ENCODE measurements at places on chromosomes 2 and 18. TPM values are rescaled to one million over a fixed set of nuclear protein-coding genes. Genes with fewer than 3 reads are reported as not detected.

KCNS3 gene
- total RNA-seq = not detected

NR4A2 gene
- 13.2 TPM for total RNA-seq

FOXI3 gene
- total RNA-seq = not detected

NOSTRIN gene
- total RNA-seq = not detected

CAPN14 gene
- 0.07 TPM for total RNA-seq

MSGN1 gene
- not detected for total RNA-seq

UPP2 gene
- not detected for total RNA-seq

GPR35 gene
- total RNA-seq = 8.7 TPM

MTA3 gene
- total RNA-seq = 31.7 TPM

GRCh38 chr2:236840215-236840614 lies 245.5 kb upstream of the COPS8 start:
- no peak for DNase-seq

DNA sequence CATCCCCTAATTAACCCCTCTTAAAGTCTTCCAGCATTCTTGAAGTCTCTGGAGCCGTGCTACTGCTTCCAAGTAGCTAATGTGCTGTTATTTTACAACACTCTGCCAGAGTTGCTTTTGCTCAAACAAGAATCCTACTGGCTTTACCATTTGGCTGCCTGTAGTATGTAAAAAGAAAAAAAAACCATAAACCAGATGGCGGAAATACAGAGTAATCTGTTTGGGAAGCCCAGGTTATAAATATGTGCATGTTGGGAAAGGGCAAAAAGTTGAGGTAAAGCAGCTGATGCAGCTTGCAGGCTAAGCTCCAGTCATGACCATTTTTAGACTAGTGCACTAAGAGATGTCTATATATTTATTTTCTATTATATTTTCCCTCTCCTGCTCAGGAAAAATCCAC lies 313.2 kb upstream of the ETAA1 start:
- no peak for DNase-seq

DNA sequence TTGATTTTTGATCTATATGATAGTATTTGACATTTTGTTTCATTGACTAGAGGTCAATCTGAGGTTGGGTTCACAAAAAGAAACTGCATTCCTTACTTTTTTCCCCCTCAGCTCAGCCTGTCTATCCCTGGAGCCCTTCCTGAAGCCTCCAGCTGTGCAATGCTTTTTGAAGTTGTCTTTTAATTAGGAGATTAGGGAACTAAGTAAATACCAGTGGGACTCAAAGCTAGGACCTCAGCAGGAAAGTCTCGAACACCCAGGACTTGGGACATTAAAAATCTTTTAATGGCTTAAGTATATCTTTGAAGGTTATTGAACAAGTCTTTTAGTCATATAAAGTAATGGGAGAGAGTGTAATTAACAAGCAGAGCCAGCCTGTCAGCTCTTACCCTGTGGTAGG lies 220.2 kb downstream of the PDE11A start:
- peak; percentile 24 for DNase-seq

DNA sequence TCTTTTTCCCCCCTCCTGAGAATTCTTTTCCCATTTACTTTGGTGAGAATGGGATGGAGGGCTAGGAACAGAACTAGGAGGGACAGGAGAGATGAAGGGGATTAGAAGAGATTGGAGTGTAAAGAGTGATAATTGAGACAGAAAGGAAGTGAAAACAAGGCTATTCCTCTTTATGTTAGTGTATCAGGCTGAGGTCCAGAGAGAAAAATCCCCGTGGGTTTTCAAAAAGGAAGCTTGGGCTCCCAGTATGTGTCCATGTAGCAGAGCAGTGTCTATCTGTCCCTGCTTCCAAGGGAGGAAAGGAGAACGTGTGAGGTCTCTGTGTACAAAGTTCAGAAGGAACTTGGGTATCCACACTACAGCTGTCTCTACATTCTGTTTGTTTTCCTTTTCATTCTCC lies 59.9 kb upstream of the KCNE4 start:
- DNase-seq = no peak

DNA sequence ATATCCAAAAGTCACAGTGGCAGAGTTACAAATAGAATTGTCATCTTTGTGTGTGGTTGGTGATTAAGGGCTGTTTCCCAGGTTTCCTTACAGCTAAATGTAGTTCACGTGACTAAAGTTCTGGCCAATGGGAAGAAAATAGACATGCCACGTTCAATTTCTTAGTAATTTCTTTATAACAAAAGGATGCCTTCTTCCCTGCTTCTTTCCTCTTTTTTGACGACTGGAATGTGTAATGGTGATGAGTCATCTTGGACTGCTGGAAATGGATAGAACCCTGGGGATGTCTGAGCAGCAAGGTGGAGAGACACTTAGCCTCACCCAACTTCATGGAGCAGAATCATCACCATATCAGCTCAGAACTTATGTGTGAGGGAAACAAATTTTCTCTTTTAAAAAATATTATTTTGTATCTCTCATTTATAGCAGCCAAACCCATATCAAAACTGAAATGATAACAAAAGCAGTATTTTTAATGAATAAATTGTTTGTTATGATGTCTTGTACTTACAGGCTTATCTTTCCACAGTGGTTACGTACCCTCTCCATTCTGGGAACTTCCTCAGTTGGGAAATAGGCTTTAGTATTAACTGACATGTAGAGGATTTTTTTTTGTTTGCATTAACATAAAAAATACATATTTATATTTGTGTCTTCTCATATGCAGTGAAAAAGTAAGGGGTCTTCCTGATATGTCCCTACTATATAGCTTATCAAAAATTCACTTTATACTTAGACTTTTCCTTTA lies 91.1 kb upstream of the CDH2 start:
- DNase-seq = no peak

GRCh38 chr2:127233710-127234109 lies 13.6 kb upstream of the CYP27C1 start:
- DNase-seq = no peak

DNA sequence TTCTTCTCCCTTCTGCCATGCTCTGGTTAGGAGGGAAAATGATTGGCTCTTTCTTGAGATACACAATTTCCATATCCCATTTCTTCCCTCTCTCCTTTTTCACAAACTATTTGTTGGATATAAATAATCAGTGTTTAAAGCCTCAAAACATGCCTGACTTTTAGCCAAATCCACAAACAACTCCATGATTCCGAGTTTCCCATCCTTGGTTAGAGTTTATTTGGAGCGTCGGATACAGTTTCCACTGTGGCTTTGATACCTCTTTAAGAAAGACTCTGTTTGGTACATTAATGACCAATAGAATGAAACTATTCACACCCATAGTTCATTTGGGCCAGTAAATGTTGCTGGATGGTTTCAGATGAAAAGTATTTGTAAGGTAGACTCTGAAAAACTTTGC lies 5.9 kb upstream of the FHL2 start:
- DNase-seq = no peak

DNA sequence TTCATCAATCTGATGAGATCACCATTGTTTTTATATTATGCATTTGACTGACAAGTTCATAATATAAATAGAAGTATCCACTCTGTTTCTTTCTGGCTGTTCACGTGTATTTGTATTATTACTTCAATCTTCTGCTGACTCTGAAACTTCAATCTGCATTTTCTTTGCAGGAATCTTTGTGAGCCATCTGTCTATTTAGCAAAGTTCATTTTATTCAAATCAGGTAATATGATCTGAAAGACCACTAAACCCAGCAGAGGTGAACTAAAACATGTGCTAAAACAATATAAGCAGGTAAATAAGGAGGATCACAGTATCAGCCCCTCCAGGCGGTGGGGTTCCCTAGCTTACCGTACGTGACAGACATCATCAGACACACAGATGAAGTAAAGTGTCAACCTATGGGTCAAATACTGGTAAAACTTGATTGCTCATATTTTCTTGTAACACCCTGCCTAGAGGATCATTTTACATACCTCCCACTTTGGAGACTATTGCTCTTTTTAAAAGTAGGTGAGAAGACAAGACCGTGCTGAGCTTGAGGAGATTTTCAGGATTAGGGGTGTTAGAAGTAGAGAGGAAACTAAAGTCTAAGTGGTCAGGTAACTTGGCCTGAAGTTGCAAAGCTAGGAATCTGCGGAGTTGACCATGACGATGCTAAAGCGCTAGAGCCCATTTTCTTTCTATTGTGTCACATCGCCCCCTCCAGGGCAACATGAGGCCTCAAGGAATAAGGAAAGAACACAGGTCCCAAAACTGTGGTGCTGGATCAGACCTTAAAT lies 9.0 kb downstream of the DTNB start:
- peak; percentile 73 for DNase-seq

DNA sequence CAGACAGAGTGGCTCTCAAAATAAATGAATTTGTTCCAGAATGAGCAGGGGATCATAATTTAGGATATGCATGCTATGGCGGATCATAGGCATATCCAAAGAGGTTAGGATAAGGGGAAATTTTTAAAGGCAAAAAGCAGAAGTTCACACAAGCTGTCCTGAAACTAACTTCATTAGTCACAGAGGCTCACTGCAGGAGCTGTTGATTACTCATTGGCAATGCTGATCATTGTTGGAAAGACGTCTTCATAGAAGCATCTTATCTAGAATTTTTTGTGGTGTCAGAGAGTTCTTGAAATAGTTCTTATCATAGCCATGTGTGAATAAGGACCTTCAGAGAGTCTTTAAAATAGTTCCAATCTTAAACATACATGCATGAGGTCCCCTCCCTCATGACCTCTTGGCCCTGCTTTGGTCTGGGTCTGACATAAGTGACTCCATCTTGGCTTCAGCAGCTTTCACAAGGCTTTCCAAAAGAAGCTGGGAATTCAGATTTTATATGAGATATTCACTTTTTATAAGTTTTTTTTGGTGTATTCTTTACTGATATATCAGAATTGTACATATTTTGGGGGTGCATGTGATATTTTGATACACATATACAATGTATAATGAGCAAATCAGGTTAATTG lies 7.5 kb upstream of the CCDC195 start:
- DNase-seq = no peak

GRCh38 chr2:423479-423878 lies 135.6 kb upstream of the ALKAL2 start:
- peak; percentile 51 for DNase-seq

DNA sequence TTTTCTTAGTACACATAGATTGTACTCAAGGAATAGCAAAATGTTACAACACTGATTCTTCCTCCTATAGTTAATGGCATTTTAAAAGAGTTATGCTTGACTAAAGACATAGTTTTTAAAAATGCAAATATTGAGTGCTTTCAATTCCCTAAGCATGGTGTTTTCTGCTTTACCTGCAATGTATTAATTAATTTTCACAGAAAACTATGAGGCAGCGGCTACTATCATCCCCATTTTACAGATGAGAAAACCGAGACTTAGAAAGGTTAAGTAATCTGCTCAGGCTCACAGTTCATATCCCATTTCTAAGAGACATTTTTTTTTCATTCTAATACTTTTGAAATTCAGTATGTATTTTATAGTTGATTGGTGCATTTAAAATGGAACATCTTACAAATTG lies 38.0 kb downstream of the BMP10 start:
- DNase-seq = no peak

DNA sequence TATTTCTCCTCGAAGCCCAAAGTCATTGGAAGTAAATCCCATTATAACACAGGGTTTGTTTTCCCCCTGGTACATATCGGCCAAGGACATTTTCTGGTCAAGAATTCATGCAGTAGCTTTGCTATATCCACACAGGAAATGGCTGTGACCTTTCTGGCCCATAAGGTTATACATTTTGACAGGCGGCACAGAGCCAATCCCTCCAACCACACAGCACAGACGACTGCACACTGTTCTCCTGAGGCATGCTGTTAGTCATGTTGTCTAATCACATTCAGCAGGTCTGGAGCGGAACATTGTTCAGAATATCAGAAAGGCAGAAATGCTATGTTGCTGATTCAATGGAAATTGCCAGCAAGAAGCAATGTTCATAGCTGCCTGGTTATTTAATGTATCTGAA lies 742.3 kb upstream of the SLC8A1 start:
- DNase-seq = no peak

DNA sequence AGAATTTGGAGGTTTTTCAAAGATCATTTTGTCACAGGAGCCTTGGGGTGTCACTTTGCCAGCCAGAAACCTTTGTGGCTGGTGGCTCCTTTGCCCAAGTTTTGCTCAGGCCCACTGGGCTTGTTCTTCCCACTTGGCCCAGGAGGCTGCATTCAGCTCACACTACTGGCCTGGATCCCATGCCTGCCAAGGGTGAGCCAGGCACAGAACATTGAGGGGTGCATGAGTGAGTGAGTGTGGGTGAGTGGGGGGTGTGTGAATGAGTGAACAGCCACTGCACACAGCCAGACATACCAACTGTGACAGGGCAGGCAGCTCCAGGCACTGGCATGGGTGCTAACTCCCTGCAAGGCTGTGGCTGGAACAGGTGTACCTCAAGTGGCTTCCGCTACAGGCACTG lies 39.6 kb downstream of the FAM171B start:
- DNase-seq = no peak

DNA sequence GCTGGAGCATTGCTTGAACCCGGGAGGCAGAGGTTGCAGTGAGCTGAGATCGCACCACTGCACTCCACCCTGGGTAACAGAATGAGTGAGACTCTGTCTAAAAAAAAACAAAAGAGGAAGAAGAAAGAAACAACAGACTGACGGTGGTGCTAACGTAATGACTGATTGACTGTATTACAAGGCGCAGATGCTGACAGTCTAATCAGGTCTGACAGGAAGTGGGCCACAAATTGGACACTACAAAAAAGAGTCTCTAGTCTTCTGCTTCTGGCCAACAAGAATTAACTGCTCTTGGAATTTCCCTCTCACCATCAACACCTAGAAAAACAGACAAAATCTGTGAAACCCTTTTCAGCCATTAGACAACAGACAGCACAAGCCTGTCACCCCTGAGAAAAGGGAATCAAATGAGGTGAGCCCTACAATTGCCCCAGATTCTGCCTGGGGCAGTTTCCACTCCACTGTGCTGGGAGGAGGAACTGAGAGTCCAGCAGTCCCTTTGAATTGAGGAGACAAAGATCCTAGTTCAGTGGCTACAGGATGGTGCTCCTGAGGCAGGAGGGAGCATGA lies 43.3 kb downstream of the SNED1 start:
- DNase-seq = peak; percentile 53

DNA sequence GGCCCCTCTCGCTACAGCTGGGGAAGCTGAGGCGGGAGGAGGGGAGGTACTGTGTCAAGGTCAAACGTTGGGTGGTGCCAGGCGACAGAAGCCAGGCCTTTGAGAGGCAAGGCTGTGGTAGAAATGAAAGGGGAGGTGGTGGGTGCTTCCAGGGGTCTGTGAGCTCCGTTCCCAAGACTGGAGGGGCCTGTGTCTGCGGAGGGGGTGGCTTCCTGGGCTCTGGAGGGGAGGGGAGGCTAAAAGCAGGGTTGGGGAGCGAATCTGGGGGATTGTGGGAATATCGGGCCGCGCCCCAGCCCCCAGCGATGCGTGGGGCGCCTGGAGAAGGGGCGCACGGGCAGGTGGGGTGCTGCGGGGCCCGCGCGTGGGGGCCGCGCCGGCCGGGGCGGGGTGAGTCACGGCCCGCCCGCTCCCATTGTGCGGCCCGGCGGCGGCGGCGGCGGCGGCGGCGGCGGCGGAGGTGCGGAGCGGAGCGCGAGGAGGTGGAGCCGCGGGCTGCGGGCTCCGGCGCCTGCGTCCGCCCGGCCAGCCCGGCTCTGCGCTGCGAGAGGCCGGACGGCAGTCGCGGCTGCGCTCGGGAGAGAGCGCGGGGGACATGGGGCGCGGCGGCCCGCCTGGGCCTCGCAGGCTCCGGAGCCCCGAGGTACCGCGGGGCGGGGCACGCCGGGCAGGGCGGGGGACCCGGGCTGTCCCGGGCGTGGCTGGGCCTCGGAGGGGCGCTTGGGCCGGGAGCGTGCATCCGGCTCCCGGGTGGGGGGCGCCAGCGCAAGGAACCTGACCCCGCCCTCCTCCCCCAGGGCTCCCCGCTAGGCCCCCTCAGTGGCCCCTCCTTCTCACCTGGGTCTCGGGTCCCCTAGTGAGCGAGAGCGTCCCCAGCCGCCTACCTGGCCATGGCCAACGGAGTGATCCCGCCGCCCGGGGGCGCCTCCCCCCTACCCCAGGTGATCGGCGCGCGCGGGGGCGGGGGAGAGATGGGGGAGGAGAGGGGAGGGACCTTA lies at the start of gene SLC4A3:
TSS of gene SLC4A3 (plus strand) at position 528 of the 998 bp plus-strand sequence. CDS start at position 891, 363 bp downstream.
- peak; percentile 62 for DNase-seq
